ENCODE measurements at places on chromosomes 2 and 18. TPM values are rescaled to one million over a fixed set of nuclear protein-coding genes. Genes with fewer than 3 reads are reported as not detected.
A peak's percentile ranks its signal among the peaks of the same experiment; 100 is the strongest.

DNA sequence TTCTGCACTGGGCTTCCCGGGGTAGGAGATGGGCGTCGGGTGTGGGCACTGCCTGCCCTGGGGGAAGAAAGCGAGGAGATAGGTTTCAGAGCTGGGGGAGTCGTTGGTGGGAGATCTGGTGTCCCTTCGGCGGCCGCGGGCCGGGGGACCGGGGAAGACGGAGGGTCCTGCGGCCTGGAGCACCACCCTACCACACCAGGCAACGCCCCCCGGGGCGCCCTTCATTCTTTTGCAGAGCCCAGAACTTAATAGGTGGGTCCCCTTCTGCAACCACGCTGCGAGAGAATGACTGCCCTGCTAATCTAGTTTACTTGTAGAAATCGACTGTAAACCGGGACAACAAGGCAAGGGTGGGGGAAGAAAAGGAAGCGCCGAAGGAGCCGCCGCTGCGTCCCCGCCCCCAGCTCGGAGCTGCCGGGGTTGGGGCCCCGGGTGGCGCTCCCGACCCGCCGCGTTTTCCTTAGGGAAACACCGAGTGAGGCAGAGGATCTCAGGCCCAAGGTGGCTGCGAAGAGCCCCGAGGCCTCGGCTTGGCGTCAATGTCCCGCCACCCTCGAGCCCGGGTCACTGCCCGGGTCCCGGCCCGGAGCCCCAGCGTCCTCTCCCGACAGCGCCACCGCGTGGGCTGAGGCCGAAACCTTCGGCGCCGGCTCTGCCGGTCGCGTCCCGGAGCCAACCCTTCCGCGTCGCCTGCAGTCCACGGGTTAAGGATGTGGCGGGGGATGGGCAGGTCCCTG lies 5.4 kb upstream of the SATB2 start:
- H3K36me3 ChIP-seq: no peaks in the 10 kb centered on the region
- H3K27ac ChIP-seq: no peak overlapping the region
- peaks cover 77% of the 10 kb centered on the region for H3K27me3 ChIP-seq

SIX2 gene
- total RNA-seq: not detected

DNA sequence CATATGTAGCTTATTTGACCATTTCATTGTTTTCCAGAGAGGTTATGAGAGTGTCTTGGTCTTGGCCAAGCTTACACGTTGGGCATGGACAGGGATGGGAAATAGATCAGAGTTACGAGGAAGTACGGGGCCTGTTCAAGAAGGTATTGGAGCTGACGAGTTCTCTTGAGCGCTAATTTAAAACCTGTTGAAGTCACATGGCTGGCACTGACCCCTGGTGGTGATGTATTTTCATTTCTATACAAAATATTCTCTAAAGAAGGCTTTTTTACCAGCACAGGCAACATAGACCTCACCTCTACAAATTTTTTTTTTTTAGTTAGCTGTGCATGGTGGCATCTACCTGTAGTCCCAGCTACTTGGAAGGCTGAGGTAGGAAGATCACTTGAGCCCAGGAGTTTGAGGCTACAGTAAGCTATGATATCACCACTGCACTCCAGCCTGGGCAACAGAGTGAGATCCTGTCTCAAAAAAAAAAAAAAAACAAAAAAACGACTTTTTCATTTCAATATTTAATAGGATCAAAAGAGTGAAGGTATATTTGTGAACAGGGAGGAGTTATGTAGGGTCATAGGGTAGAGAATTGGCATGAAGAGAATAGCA lies 19.6 kb downstream of the UGP2 start:
- peaks cover 23% of the 10 kb centered on the region for H3K4me1 ChIP-seq
- no peak overlapping the region for H3K27ac ChIP-seq
- H3K36me3 ChIP-seq: peaks cover 84% of the 10 kb centered on the region
- peak; percentile 54 for DNase-seq

LRRTM4 gene
- 1.2 TPM for total RNA-seq

MYOM1 gene
- 1.0 TPM for total RNA-seq

RALB gene
- total RNA-seq: 65.4 TPM

- no peaks in the 10 kb centered on the region for H3K36me3 ChIP-seq
- H3K4me3 ChIP-seq: no peak overlapping the region
- DNase-seq: no peak
- H3K27ac ChIP-seq: no peak overlapping the region
- peaks cover 30% of the 10 kb centered on the region for H3K4me1 ChIP-seq
- H3K27me3 ChIP-seq: no peaks in the 10 kb centered on the region
These were observed 54.9 kb downstream of the ACTR2 start for GRCh38 chr2:65282477-65283053.

DNA sequence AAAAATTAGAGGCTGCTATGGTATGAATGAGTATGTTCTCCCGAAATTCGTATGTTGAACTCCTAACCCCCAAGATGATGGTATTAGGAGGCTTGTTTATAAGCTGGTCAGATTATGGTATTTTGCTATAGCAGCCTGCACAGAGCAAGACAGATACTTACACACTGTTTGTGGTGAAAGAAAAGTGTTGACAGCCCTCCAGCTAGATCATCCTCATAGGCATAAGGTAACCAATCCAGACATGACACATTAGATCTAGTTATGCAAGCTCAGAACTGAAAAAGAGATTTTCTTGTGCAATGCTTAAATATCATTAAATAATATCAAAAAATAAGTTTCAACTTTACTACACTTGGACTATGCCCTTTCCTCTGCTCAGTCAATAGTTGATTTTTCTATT lies 107.1 kb downstream of the ABCA12 start:
- no peak overlapping the region for H3K4me3 ChIP-seq
- DNase-seq: no peak
- no peaks in the 10 kb centered on the region for H3K27me3 ChIP-seq
- H3K27ac ChIP-seq: no peak overlapping the region
- H3K36me3 ChIP-seq: no peaks in the 10 kb centered on the region
- H3K4me1 ChIP-seq: no peaks in the 10 kb centered on the region

UGT1A6 gene
- not detected for total RNA-seq

- H3K27me3 ChIP-seq: peaks cover 4% of the 10 kb centered on the region
- H3K4me3 ChIP-seq: no peak overlapping the region
- H3K27ac ChIP-seq: no peak overlapping the region
- no peaks in the 10 kb centered on the region for H3K36me3 ChIP-seq
- DNase-seq: no peak
These were observed 414.7 kb downstream of the LRATD1 start for GRCh38 chr2:15047184-15047583.

- H3K36me3 ChIP-seq: no peaks in the 10 kb centered on the region
- H3K4me3 ChIP-seq: no peak overlapping the region
- H3K27ac ChIP-seq: no peak overlapping the region
- H3K4me1 ChIP-seq: no peaks in the 10 kb centered on the region
- no peaks in the 10 kb centered on the region for H3K27me3 ChIP-seq
- no peak for DNase-seq
These were observed 9.3 kb upstream of the SLC14A2 start for GRCh38 chr18:45606007-45606406.

DNA sequence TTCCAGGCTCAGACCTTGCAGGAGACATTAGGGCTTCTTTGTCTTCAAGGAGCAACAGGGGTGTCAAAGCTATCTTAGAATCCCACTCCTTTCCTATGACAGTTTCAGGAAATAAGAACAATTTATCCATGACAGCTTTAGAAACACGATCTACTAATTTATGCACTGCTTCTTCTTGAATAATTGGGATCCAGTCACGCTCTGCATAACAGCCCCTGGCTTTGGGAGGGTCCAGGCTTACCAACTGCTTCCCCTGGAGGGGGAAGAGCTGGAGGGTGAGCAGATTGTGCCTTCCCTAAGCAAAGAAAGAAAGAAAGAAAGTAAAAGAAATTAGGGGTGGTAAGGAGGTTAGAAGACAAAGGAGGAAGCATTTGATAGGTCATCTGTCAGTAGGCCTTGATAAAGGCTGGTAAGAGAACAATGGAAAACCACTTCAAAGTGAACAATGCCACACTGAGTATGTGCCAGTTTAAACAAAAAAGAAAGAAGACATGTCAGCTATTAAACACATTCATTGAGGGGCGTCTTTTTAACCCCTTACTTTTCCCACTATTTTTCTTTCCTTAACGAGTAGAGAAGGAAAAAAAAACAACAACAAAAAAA lies 327.6 kb downstream of the DCC start:
- H3K27me3 ChIP-seq: no peaks in the 10 kb centered on the region
- DNase-seq: no peak
- no peaks in the 10 kb centered on the region for H3K4me1 ChIP-seq
- H3K27ac ChIP-seq: no peak overlapping the region

PID1 gene
- 0.18 TPM for total RNA-seq

DNA sequence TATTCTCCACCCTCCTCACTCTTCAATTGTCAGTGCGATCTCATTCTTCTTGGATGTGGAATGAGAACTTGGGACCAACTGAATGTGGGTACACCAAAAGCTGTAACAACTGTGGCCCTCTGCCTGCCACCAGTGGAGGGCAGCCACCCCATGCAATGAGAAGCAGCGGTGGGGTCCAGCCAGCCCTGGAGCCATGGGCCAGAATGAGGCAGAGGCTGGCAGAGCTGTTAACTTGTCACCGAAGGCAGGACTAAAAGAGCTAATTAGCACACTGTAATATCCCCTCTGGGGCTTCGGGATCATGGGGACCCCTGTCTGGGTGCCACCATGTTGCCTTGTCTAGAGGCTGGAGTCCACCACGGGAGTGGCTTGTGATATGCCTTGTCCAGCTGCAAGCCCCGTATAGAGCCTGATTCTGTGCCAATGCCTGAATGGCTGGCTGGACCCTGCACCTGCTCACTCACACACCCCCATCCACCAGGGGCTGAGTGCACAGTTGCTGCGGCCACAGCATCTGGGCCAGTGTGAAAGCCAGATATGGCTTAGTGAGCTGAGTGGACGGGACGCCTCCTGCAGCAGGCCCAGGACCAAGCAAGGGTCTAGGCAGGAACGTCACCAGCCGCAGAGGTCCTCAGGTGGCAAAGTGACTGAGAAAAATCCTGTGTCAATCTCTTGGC lies 680.5 kb downstream of the DSC3 start:
- no peak for DNase-seq
- H3K27me3 ChIP-seq: no peaks in the 10 kb centered on the region
- no peaks in the 10 kb centered on the region for H3K36me3 ChIP-seq
- no peak overlapping the region for H3K4me3 ChIP-seq
- no peak overlapping the region for H3K27ac ChIP-seq
- no peaks in the 10 kb centered on the region for H3K4me1 ChIP-seq

HTR2B gene
- total RNA-seq: not detected

GRCh38 chr2:215664847-215665525 lies 229.1 kb upstream of the FN1 start:
- peak; percentile 41 for DNase-seq
- H3K4me1 ChIP-seq: peaks cover 39% of the 10 kb centered on the region
- H3K27ac ChIP-seq: no peak overlapping the region
- no peaks in the 10 kb centered on the region for H3K27me3 ChIP-seq

UGT1A8 gene
- total RNA-seq: not detected

CD302 gene
- total RNA-seq: 8.0 TPM

GRCh38 chr2:106057206-106057605 lies 136.9 kb downstream of the UXS1 start:
- no peak overlapping the region for H3K27ac ChIP-seq
- H3K4me3 ChIP-seq: no peak overlapping the region
- no peaks in the 10 kb centered on the region for H3K4me1 ChIP-seq
- no peaks in the 10 kb centered on the region for H3K36me3 ChIP-seq
- DNase-seq: peak; percentile 42
- H3K27me3 ChIP-seq: peaks cover 35% of the 10 kb centered on the region

- H3K27me3 ChIP-seq: no peaks in the 10 kb centered on the region
- no peak for DNase-seq
- H3K27ac ChIP-seq: no peak overlapping the region
- no peaks in the 10 kb centered on the region for H3K36me3 ChIP-seq
- no peaks in the 10 kb centered on the region for H3K4me1 ChIP-seq
- H3K4me3 ChIP-seq: no peak overlapping the region
These were observed 492.1 kb upstream of the CNTNAP5 start for GRCh38 chr2:123532994-123533393.

DSG2 gene
- total RNA-seq: 23.3 TPM

- no peaks in the 10 kb centered on the region for H3K27me3 ChIP-seq
- H3K27ac ChIP-seq: peak overlapping the region; percentile 91
- H3K4me3 ChIP-seq: peak overlapping the region; percentile 96
- DNase-seq: peak; percentile 64
- H3K4me1 ChIP-seq: peaks cover 50% of the 10 kb centered on the region
These were observed 318 bp downstream of the TYW5 start for GRCh38 chr2:199955007-199955338.

DNA sequence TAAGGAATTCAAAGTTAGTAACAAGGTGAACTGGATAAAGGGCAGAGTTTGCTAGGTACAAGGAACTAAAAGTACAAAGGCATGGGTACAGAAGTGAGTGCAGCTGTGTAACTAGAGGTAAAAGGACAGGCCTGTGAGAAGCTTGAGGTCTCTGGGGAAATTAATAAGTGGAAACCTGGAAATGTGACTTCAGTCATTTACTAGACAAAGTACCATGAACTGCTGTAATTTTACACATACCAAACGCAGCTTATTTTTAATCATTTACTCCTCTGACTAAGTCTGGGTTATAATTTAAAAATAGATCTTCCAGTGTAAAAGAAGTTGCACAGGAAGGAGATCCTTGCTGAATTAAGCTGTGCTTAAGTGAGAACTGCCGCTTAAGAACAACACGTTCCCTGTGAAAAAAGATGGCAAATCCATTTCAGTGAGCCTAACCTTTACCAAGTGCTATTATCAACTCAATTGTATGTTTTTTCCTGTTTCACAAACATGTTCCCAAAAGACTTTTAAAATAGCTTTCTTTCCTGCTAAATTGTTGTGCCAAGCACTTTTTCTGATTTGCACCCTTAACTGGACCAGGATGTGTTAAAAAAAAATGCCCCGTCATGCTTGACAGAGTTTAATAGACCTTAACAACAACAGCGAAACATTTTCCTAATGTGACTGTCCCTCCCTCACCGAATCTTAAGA lies 44.3 kb downstream of the CALCRL start:
- H3K4me1 ChIP-seq: no peaks in the 10 kb centered on the region
- no peaks in the 10 kb centered on the region for H3K27me3 ChIP-seq
- no peak overlapping the region for H3K27ac ChIP-seq
- no peaks in the 10 kb centered on the region for H3K36me3 ChIP-seq

Data from HepG2 (cell line).